ENCODE measurements at places on chromosomes 16 and 17.

DNA sequence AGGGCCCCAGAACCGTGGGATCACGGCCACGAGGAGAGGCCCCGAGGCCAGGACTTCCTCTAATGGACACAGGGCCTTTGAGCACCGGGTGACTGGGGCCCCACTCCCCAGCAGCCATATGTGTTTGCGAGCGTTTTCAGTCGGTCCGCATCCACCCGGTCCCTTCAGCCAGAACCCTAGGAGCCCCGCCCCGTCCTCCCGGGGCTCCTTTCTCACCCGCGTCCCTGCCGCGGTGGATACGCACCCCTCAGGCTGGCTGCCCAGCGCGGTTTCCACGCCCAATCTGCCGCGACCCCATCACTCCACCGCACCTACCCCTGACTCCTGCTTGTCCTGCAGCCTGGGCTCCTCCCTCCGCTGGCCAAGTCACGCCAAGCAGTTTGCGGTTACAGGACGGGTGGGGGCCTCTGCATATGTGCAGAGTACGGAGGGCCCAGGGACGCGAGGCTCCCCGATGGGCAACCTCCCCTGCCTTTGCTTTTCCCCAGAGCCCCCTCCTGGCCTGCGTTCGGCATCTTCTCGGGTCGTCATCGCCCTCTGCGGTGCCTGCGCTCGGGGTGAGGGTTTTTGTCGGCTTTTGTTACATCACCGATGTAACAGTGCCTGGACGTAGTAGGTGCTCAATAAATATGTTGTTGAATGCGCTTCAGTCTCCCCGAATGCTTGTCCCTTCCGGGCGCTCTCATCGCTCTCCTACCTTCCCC lies 1.0 kb upstream of the TTYH2 start:
- DNase-seq: peak; percentile 25

DNA sequence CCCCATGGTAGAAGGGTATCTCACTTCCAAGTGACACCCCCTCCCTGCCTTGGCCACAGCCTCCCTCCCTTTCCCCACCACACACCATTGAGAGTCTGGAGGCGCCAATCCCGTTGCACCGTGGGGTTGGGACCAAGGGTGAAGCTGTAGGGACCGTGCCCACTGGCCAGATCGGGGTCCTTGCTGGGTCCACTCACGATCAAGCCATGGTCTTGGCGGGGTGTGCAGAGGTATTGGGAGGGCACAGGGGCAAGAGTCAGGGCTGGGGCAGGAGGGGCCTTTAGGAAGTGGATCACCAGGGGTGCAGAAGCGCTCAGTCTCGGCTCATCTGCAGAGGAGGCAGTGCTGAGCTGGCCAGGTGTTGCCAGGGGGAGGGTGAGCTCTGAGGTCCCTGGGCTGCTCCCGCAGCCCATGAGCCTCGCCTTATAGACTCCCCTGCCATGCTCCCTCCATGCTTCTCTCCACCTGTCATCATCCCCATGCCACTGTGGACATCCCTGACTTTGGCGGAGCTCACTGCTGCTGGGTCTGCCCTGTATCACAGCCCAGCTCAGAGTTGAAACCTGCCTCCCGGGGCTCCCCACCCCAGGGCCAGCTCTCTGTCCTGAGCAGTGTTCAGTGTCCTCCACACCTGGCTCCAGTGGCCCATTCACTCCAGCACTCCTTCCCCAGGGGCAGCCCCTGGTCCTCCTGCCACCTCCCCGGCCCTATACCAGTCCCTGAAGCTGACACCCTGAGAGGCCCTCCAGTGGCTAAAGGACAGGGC lies 8.3 kb downstream of the CDH16 start:
- DNase-seq: no peak

DNA sequence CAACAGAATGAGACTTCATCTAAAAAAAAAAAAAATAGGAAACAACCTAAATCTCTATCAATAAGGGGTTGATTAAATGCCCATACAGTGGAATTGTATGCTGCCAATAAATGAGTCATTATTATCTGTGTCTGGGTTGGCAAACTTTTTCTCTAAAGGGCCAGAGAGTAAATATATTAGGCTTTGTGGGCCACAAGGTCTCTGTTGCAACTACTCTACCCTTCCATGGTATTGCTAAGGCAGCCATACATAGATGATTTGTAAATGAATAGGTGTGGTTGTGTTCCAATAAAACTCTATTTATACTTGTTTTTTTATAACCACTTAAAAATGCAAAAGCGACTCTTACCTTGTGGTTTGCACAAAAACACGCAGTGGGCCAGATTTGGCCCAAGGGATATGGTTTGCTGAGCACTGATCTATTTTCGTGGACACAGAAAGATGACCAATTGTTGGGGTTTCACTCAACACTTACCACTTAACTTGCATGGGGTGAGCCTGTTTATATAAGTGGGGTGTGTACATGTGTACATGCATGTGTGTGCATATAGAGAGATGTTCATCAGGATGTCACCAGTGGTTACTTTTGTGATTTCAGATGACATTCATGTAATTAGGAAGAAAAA lies 12.4 kb upstream of the IL4R start:
- no peak for DNase-seq

DNA sequence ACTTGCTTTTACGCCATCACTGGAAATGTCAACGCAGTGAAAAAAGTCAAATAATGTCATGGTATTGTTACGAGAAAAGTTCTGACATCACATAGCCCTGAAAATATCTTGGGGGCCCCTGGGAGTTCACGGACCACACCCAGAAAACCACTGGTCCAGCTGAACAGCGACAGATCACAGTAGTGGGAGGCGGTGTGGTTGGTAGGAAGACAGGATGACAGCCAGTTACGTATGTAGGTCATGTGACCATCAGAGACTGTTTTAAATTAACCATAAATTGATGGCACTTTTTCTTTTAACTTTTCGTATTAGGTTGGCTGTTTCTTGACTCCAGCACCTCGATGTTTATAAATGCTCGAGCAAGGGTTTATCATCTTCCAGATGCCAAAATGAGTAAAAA lies 11.9 kb downstream of the ERCC4 start:
- DNase-seq: no peak

DNA sequence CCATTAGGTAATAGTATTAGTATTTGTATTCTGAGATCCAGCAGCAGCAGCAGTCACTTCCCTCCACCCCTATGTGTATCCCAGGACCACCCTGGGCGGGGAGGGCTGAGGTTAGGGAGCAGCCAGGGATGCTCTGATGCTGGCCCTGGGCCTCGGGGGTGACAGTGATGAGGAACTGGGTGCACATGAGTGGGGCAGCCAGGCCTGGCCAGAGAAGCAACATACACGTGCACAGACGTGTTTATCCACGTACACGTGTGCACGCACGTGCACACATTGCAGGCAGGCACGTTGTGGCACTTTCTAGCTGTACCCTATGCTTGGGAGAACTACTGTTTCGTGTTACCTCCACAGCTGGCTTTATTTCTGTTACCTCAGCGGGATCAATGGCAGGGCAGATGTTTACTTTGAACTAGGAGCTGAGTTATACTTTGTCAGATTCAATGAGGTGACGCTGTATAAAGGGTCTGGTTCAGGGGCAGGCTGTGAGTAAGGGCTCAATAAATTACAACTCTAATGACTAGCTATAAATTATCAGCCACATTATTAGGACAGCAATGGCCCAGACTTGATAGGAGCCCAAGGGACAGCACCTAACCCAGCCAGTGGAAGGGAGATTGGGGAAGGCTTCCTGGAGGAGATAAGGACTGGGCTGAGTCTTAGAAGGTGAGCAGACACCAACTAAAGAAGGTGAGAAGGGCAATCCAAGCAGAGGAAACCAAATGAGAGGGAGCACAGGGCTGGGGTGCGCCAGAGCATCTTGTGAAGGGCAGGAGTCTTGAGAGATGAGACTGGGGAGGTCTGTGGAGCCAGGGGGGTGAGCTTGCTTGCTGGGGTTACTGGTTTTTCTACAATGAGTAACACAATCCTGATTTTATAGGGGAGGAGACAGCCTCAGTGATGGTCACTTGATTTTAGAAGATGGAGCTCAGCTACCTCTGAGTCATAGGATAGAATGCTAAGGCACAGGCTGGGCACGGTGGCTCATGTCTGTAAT lies 22.4 kb upstream of the CA4 start:
- no peak for DNase-seq

- DNase-seq: no peak
Measured at GRCh38 chr16:2586901-2587480, 49.2 kb downstream of the PDPK1 start.

GRCh38 chr17:50920041-50920410 lies 53.9 kb upstream of the TOB1 start:
- DNase-seq: no peak

GRCh38 chr17:68700421-68700820 lies 99.3 kb upstream of the FAM20A start:
- no peak for DNase-seq

DNA sequence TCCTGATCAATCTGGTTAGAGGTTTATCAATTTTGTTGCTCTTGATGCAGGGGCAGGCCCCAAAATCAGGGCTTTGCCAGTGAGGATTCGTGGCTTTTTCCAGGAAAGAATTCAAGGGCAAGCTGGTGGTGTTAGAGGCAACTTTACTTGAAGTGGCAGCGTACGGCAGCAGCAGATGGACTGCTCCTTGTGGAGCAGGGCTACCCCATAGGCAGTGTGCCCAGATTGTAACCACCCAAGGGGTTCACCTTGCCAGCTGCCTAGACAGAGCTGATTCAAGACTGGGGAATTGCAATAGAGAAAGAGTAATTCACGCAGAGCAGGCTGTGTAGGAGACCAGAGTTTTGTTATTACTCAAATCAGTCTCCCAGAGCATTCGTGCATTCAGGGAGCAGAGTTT lies 16.7 kb downstream of the DRC7 start:
- no peak for DNase-seq

- no peak for DNase-seq
Measured at GRCh38 chr17:71460943-71461342, 659.9 kb upstream of the SOX9 start.

DNA sequence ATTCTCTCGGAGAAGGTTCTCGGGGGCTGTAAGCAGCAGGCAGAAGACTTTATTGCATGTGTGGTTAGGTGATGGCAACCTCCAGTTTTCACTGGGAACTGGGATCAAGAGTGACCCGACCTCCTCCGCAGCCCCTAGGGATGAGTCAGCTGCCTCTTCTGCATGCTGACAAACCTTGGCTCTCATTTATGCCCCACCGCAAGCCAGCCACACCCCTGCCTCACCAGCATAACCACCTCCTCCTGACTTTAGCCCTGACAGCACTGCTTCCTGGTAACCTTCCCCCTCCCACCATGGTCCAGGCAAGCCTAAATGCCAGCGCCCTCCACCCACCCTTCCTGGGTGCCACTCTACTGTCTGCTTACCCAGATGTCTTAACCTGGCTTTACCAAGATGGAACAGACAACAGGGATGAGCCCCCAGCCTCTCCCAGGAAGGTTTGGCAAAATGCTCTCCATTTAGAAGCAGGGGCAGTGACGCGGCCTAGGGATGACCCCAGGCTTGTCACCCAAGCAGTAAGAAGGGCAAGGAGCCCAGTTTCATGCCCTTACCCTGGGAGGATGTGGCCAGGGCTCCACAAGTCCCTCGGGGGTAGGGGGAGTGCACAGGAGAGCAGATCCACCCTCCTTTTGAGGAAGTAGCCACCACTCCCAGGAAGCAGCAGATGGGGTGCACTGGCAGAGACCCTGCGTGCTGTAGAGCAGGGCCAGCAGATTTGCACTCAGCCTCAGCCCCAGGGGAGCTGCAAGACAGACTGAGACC lies 73.5 kb downstream of the GOSR1 start:
- no peak for DNase-seq

- DNase-seq: no peak
Measured at GRCh38 chr17:76414334-76415295, 30.2 kb downstream of the SPHK1 start.

DNA sequence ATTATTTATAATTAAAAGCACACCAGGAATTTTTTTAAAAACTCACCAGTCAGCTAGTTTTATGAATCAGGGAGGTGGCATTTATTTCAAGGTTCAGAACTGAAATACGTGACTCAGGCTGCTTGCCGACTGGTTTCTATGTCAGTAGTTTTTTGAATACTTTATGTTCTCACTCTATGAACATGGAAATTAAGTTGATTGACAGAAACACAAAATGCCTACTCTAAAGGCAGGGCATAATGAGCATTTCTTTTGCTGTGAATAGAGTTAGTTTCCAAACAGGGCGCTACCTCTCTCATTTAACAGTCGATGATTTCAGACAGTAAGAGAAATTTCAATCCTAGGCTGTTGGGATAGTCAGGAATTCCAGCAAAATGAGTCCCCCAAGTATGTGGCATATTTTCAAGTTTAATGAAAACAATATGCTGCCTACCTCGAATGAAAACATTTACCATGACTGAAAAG lies 6.7 kb downstream of the HS3ST3B1 start:
- DNase-seq: no peak

DNA sequence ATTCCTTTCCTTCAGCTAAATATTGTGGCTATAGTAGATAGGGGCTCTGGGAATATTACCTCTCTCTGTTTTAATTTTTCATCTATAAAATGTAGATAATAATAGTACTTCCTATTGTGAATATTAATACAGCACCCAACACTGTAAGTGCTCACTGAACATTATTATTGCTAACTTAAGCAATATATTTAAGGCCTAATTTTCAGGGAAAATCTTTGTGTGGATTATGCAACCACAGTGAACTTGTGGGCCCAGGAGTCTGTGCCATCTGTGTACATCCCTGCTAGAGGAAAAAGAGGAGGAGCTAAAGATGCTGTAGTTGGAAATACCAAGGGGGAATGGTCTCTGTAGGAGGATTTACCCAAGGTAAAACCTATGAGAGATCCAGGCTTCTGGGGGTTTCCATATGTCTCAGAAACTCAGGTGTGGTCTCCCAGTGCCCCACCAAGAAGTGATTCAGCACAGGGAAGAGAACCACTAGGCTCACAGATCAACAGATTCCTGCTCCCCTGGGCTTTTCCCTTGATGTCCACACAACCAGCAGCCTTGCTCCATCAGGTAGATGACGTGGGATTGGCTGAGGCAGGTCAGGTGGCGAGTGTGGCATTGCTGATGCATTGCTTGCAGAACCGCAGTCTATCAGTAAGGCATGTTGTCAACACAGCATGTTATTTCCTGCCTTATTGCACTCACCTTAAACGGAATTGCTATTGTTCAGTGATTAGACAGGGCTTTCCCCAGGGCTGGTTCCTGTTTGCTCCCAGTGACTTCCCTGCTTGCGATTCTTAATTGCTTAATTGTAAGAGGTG lies 1.6 kb upstream of the N4BP1 start:
- peak; percentile 85 for DNase-seq

DNA sequence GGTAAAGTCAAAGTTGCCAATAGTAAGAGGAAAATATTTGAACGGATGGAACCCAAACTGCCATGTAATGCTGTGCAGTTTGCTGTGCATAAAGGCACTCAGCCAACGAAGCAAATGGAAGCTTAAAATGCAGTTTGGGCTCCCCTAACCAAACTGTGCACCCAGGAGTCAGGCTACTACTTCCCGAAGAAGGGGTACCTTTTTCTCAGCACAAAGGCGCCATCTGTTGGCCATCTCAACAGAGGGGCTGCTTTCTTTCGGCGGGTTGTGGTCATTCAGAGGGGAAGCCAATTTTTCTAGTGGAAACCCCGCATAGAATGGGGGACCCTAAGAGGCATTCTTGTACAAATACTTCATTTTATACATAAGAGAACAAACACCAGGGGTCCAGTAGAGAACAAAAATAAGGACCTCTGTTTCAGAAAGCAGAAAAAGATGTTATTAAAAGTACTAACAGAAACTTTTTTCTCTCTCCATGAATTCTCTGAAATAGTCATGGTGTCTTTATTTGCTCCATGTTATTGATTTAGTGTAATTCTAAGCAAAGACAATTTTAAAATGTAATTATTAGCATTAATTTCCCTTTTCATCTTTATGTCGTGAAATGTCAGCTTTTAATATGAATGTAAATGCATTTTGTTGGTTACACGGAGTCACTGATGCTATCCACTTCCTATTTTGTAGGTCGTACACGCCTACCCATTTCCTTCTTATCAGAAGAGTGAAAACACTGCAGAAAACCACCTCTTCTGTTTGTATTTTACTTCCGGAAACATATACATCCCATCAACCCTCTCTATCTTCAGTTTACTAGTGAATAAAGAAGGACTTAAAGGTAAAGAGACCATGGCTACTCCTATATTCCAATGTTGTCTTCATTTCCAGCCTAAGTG lies 453.3 kb downstream of the KCNJ2 start:
- DNase-seq: no peak

Measured in stimulated activated naive CD4-positive, alpha-beta T cell (primary cell).